Cortex of kidney (tissue), 1 donor: ENCODE measurements at places on chromosomes 13 and 19.

GRCh38 chr13:99659866-99660554 is 158.7 kb downstream of the TM9SF2 start:
- no peak for DNase-seq

GRCh38 chr13:60590800-60591747 is 194.1 kb downstream of the TDRD3 start:
- DNase-seq, result no peak

DNA sequence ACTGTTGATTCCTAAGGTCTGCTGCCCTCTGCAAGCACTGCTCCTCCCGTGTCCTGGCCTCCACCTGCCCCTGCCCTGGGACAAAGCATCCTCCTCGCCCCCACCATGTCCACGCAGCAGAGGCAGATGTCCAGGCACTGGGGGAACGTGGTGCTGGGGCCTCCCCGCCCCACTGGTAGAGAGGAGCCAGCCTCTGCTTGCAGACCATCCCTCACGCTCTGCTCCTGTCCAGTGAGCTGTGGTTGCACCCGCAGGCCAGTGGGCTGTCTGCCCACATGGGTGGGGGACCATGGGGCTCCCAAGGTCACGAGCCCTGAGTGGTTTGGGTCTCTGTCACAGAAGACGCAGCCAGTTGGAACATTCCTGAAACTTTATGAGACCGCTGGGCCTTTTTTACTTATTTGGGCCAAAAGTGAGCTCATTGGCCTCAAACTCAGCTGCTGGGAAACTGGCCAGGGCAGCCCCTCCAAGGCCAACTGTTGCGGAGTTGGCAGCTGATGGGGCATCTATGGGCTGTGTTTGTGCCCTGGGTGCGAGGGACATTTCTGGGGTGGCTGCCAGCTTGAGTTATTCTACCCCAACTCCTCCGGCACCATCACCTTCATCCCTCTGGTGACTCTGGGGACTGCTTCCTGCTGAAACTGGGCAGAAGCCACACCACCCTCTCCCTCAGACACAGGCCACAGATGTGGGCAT is 64.8 kb upstream of the F7 start:
- DNase-seq, result no peak

DNA sequence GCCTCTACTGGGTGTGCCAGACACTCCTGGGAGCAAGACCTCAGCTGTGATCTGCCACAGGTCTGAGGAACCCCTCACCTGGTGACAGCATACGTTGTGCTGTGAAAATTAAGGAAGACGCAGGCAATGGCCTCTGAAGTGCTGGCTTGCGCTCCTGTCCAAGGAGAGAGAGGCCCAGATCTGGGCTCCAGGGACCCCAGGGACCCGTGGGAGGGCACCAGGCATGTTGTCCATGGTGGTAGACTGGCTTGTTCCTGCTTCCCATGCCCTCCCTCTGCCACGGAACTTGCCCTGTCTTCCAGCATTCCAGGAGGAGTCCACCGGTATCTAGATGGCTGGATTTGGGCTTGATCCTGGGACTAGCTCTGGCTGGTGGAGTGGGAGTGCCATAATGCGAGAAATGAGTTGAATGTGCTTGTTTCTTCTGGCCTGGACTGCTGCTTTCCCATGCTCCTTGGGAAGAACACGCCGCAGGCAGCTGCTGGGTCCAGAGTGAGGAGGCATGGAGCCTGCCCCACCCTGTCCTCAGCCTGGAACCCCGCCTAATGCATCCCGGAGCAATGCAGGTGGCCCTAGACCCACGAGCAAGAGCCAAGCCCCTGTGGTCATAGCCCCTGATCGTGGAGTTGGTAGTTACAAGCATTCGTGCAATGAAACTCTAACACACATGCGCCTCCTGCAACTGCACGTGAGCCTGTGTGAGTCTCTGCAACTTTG is 190.2 kb downstream of the TEX29 start:
- no peak for DNase-seq

DNA sequence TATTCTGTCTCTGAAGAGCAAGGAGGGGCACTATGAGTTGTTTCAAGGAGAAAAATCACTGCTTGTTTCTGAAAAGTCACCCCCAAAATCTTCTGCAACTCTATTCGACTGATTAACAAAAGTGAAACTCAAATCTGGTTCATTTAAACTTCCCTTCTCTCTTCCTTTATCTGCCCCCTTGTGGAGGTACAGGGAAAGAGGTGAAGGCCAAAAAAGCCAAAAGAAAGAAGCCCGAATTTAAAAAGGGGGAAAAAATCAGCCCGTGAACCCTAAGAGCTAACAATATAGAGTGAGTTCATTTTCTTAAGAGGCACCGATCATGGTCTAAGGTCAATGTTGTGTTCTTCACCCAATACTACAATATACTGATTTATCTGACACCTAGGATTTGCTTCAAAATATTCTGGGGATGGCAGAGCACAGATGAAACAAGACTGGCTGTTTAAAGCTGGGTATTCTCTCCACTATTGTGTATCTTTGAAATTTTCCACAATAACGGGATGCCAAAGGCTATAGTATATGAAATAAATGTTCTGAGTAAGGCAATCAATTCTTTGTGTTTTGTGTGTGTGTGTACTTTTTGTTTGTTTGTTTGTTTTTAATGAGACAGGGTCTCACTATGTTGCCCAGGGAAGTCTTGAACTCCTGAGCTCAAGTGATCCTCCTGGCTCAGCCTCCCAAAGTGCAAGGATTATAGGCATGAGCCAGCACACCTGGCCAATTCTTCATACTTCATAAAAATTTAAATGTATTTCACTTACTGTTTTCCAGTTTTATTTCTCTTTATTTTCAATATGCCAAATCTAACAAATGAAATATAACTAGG is 55.0 kb upstream of the EEF1AKMT1 start:
- DNase-seq, result no peak

DNA sequence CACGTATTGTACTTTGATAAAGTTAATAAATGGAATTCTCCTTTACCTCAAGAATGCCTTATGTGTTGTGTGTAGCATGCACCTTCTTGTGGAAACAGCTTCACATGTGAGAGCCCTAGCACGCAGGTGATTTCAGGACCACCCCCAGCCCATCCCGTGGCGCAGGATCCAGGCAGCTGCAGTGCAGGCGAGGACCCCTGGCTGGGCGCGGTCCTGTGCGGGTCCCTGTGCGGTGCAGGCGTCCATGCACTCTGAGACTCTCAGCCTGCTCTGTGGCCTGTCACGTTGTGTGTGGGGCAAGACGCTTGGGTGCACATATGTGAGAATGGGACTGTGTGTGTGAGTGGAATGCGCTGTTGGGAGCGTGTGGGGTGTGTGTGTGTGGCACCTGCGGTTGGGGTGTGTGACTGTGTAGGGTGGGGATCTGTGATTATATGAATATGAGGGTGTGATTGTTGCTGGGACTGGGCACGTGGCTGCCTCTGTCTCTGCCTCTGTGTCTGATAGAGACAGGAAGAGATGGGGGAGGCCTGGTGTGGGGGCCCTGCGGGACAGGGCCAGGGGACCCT is 30.8 kb downstream of the WTIP start:
- no peak for DNase-seq

DNA sequence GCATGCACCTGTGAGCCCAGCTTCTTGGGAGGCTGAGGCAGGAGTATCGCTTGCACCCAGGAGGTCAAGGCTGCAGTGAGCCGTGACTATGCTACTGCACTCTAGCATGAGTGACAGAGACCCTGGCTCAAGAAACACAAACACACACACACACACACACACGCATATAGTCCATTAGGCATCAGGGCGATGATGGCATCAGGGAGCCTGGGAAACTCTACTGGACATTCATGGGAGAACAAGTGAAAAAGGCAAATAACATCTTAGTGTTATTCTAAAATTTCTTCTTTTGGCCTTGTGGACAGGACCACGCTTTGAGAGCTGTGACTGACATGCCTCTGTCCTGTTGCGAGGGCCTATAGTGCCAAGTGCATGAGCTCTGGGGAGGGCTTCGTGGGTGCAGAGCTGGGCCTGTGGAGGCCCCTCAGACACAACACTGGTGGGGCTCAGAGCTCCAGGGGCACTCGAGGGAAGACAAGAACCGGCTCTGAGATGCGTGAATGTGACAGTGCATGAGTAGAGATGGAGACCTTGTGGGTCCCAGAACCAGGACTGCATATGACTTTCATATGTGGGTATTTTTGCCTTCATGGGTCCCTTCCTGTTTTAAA is 8.0 kb upstream of the USF2 start:
- DNase-seq, result no peak

DNA sequence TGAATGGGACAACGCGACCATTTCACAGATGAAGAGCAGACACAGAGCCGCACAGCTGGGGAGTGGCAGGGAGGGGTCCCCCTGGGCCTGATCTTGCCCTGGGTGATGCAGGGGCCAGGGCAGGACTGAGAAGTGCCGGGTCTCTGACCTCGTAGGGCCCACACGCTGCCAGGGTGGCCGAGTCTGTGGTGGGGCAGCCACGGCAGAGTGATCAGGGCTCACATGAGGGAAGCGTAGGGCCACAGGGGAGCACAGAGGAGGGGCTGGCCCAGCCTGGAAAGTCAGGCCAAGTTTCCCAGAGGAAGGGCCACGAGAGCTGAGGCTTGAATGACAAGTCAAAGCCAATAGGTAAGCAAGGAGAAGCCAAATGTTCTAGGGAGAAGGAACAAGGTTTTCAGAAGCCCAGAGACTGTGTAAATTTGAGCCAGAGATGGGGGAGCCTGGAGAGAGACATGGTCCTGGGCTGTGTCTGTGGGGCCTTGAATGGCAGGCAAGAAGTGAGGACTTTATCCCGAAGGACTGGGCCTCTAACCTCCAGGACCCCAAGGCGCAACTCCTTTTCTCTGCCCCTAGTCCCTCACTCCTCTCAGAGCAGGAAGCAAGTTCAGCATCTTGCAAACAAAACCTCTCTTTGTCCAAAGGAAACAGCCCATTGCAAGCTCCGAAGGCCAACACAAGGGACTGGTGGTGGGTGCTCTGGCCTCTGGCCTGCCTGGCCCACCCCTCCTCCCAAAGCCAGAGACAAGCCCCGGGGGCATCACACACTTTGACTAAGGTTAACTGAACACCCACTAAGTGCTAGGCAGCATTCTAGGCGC is 31.7 kb upstream of the FXYD3 start:
- DNase-seq, result no peak

DNA sequence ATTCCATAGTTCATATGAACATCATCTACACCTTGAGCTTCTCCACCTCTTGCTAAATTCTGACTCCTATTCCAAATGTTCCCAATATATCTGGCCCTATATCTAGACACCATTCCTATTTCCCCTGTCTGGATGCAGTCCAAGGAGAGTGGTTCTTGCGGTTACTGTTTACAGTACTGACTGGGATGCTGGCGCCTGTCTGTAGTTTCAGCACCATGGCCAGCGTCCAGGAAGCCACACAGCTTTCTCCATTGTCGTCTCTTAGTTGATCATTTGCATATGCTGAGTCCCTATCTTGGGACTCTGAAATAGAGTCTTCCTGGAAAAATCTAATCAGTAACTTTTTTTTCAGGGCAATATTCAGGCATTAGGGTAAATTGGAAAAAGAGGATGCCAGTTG is 14.9 kb downstream of the LAIR2 start:
- DNase-seq, result no peak

GRCh38 chr19:52211926-52212571 is 22.2 kb downstream of the PPP2R1A start:
- no peak for DNase-seq
